ENCODE measurements at places on chromosomes 13 and 19.

DNA sequence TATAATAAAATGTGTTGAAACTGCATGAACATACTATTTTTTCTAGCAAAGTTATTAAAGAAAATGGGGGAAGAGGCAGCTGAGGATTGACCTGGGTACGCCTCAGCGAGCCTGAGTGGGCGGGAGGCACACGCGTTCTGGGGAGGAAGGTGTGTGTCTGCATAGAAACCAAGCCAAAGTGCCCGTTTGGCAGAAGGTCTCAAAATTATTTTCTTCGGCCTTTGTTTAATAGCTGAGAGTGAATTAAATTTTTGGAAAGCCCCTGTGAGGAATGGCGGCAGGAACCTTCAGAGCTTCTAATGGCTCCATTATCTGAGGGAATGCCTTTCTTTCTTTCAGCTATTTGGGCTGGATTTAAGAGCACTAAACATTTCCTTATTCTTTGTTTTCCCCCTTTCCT, 5.2 kb downstream of the ZIC2 start:
- no peak for DNase-seq

DNA sequence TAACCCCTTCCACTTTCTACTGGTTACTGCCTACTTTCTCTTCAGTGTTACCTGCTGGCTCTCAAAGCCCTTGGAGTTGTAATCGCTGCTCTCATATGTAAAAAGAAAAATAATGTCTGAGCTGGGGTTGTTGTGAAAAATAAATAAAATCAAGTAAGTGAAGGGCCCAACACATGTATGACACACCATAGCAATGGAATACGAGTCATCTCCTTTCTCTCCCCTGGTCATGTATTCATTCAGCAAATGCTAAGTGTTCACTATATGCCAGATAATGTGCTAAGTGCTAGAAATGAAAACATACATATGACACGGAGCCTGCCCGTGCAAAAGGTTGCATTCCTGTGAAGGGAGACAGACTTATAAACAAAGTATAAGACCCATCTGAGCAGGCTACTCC, 535.0 kb downstream of the RFC3 start:
- no peak for DNase-seq

GRCh38 chr13:113744197-113745000, 14.6 kb upstream of the TMEM255B start:
- DNase-seq: no peak

- DNase-seq: no peak
Observed at GRCh38 chr13:42017264-42017663, 31.2 kb upstream of the DGKH start.

GRCh38 chr19:17855280-17856152, 4.2 kb upstream of the RPL18A start:
- peak; percentile 86 for DNase-seq

GRCh38 chr13:40494513-40494912, 171.9 kb downstream of the FOXO1 start:
- DNase-seq: no peak

DNA sequence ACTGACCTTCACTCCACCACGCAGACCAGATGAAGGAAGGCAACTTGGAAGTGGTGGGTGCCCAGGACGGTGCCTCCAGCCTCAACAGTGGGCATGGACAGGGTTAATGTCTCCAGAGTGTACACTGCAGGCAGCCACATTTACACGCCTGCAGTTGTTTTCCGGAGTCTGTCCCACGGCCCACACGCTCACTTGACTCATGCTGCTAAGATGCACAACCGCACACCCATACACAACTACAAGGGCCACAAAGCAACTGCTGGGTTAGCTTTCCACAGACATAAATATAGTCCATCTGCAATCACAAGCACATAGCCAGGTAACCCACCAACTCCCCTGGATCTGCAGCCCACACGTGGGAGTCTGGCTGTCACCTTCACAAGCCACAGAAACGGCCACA, 12.6 kb upstream of the AXL start:
- no peak for DNase-seq

- no peak for DNase-seq
Observed at GRCh38 chr13:114135731-114136171, 3.3 kb upstream of the RASA3 start.

Data from stimulated activated CD8-positive, alpha-beta memory T cell treated with anti-CD3 and anti-CD28 coated beads, Interleukin-2, amount 100 ng/mL, for 48 hours (primary cell).